ENCODE measurements at places on chromosomes 16 and 17.
A peak's percentile ranks its signal among the peaks of the same experiment; 100 is the strongest.

- no peak for DNase-seq
These were observed 11.4 kb downstream of the GGA3 start for GRCh38 chr17:75250009-75250471.

DNA sequence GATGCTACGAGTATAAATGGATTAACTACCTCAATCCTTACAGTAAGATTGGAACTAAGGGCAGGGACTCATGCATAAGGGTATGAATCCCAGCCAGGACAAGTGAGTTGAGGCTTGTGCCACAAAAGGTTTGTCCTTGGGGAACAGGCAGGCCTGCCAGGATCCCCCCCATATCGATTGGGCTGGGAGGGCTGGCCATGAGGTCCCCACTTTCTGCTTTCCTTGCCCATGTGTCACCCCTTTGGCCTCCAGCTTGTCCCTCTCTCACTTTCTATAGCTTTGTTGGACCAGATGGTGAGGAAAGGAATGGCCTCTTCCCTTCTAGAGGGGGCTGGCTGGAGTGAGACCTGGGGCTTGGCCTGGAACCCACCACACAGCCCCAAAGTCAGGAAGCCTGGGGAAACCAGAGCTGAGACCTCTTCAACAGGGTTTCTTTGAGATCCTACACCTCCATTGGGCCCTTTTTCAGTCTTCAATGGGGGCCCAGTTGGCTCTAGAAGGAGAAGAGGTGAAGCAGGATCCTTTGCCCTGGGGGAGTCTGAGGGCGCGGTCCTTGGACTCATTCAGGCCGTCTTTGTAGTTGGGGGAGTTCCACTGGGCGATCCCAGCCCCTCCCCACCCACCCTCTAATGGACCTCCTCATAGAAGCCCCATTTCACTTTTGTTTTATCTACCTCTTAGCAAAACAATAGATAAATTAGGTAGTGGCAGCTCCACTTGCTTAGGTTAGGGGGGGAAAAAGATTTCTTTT is 57.3 kb downstream of the IGF2BP1 start:
- no peak for DNase-seq

DNA sequence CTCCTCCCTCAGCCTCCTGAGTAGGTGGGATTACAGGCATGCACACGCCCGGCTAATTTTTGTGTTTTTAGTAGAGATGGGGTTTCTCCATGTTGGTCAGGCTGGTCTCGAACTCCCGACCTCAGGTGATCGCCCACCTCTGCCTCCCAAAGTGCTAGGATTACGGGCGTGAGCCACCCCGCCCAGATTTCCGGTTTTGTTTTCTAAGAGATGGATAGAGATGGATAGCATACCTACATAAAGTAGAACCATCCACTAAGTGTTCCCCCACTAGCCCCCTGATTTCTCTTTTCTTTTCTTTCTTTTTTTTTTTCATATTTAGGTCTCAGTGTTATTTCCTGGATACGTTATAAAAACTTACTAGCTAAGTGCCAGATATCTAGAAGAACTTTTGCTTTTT is 2.0 kb downstream of the WSB1 start:
- DNase-seq = no peak

DNA sequence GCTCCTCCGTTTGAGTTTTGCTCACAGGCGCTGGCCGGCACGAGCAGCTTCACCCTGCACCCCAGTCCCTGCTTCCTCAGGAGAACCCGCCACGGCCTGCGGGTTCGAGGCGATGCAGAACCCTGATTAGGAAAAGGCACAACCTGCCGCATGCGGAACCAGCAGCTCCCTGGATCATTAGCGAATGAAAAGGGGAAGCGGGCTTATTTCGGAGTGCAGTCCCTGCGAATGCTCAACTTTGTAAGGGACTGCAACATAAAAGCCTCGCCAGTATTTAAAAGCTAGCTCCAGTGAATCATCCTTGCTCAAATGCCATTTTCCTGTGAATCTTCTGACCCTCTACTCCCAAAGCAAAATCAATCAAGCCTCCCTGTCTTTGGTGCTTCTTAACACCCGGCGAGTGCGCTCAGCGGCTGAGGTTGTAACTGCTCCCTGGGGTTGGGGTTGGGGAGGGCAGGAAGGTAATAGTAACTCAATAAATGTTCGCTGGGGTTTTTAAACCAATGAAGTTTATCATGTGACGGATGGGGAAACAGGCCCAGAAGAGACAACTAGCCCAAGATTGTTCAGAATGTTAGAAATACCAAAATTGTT is 678 bp upstream of the AKAP10 start:
- peak; percentile 84 for DNase-seq

DNA sequence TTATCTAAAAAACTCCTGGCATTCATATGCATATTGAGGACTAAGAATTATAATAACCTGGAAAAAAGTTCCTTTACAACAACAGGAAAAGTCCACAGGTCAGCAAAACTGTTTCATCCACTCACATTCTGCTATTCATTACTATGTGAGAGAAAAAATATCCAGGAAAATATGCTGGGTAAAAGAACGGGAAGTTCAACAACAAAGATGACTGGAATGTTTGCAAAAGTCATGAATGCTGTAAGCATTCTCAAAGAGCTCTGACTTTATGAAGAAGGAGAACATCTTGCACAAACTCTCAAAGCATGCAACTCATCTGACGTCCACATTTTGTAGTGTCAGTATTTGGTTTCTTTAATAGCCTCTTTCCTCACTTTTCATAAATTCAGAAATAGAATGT is 56.9 kb upstream of the ALDH3A1 start:
- no peak for DNase-seq

- peak; percentile 68 for DNase-seq
These were observed 48.2 kb downstream of the CCDC42 start for GRCh38 chr17:8696426-8696825.

GRCh38 chr16:68368301-68368888 is 57.6 kb downstream of the PRMT7 start:
- no peak for DNase-seq

DNA sequence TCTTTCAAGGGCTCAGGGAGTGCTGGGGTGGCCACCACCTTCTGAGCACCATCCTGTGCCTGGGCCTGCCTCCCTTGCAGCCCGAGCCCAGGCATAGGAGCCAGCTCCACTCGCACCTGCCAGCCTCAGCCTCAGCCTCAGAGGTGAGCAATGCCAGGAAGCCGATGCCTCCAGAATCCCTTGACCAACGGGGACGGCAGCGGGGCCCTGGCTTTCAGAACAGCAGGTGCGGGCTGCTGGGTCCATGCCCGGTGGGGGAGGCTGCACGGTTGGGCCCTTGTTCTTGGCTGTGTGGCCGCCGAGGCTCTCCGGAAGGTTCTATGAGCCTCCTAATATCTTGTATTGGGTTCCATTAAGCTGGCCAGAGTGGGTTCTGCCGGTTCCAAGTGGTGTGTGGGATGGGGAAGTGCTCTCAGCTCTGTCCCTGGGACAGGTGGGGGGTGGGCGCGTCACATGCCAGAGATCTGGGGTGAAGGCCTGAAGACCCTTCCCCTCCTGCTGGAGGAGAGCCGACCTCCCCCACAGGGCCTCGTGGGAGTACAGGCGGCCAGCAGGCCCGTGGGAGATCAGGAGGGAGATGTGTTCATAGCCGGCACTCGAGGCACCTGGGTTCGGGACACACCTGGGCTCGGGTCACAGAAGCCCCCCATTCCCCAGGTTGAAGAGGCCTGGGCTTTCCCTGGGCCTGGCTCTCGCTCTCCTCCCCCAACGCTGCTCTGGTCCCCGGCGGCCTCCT is 27.0 kb downstream of the NPTX1 start:
- no peak for DNase-seq

DNA sequence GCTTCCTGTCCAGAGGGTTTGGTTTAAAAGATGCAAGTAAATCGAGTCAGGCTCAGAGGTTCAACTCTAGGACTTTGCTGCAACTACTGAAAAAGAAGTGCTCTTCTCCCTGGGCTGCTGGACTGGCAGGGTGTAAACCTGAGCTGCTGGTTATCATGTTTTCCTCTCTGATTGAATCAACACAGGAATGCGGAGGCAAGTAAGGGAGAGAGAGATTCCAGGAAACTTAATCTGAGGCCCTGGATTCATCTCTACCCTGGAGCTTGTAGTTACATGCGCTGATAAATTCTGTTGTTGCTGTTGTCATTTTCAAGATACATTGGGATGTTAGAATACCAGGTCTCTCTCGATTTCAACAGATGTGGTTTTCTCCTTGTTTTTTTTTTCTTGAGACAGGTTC is 8.2 kb upstream of the HS3ST3A1 start:
- DNase-seq = no peak

- DNase-seq = peak; percentile 29
These were observed 24.4 kb upstream of the ETV4 start for GRCh38 chr17:43570518-43570928.

- DNase-seq = no peak
These were observed 187.5 kb upstream of the SDK2 start for GRCh38 chr17:73831699-73832098.

DNA sequence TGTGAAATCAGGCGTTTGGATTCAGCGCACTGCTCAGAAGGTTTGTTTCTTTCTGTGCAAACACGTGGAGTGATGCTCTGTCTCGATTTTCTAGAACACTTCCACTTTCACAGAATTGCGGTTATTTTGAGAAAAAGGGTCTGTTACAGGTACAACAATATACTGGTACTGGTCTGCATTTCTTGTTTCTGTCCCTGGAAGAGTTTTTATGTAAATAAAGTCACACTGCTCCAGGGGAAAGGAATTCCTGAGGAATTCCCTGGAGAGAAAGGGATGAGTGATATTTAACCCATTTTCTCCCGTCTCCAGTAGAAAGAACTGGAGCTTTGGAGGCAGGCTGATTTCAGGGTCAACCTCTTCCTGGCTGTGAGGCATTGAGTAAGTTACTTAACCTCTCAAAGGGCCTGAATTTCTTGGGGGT is 16.2 kb upstream of the RMI2 start:
- DNase-seq = peak; percentile 70

DNA sequence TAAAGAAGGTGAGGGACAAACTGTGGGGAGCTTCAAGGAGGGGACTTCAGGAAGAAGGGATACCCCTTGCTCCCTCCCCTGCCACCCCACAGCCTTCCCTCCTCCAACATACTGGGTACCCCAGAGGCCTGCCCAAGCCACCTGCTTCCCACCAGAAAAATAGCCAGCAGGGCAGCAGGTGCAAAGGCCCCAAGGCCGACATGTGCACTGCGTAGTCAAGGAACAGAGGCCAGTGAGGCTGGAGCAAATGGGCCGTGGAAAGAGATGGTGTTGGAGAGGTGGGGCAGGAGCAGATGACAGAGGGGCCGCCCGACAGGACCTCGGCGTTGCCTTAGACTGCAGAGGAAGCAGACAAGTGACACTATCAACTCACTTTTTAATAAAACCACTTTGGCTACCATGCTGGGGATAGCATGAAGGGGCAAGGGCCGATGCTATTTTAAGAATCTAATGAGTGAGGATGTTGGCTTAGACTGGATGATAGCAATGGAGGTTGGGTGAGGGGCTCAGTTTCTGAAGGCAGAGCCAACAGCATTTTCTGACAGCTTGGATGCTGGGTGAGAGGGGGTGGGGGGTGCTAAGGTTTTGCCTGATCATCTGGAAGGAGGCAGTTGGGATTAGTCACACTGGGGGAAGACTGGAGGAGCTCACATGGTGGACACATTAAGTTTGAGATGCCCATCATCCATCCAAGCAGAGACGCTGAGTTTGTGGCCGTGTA is 72.8 kb upstream of the TOB1 start:
- no peak for DNase-seq

DNA sequence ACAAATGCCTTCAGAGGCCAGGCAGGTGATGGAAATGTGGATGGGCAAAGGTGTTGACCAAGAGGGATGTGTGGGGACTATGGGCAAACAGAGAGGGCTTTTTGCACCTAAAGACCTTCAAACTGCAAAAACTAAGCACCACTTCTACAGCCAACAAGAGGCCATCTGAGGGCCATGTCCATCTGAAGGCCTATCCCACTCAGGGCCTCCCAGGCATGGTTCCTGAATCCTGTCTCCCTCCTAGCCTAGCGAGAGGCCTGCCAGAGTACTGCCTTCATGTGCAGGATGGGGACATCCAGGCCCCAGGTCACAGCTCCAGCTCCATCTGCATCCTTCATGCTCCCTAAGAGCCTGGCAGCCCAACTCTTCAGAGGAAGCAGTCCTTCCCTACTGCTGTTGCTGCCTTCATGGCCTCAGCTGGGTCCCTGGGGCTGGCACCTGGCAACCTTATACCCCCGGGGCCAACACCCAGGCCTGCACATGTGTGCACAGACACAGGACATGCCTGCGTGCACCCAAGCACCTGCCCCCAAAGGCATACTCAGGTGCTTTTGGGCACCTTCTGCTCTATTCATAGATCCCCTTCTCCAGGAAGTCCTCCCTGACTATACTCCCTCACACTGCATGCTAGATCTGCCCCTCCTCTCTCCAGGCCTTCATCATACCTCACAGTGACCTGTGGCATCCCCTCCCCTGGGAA is 95.2 kb downstream of the C16orf78 start:
- peak; percentile 18 for DNase-seq

DNA sequence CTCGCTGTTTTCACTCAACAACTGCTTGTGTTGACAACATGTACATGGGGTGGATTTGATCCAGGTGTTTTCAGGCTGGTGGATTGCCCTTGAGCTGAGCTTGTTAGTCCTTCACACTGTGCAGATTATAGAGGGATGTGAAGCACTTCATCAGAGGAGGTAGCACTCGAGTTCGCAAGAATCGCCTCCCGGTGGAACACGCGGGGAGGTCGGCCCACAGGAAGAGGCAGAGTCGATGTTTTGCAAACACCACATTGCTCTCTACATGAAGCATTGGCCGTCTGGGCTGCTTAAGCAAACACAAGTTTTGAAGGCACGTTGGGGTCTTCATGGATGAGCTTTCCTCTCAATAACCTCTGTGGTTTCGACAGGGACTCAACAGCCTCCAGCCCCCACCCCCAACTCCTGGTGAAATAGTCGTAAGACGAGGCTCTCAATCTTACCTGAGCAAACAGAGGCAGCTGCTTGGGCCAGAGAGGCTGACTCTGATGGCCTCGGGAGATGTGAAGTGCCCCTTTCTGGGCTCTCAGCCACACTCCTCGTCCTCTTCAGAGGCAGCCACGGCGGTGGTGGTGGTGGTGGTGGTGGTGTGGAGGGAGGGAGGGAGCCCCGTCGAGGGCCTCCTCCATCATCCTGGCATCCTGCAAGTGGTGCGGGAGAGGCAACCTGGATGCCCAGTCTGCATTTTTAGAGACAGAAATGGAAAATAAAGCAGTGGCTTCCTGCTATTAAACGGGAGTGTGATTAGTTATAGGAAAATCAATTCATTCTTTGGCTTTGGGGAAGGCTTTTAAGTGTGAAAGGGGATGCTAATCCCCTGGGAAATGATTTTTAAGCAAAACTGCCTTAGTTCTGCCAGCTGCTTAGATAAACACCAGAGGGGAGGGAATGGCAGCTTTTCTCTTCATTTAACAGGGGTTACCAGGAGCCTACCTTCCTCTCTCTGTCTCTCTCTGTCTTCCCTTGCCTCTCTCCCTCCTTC is 552.5 kb upstream of the EEF2KMT start:
- peak; percentile 55 for DNase-seq

DNA sequence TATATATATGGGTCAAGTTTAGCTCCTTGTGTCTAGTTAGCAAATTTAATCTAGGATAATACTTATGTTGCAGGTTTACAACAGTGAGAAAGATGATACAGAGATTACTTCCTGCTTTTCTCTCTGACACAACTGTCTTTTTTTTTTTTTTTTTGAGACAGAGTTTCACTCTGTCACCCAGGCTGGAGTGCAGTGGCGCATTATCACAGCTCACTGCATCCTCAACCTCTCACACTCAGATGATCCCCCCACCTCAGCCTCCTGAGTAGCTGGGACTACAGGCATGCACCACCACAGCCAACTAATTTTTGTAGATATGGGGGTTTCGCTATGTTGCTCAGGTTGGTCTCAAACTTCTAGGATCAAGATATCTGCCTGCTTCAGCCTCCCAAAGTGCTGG is 706.9 kb upstream of the SOX9 start:
- DNase-seq = no peak

All from endodermal cell (in vitro differentiated cells).